Left ventricle myocardium superior (tissue), 1 donor: ENCODE measurements at places on chromosomes 4 and X. TPM values are rescaled to one million over a fixed set of nuclear protein-coding genes. Genes with fewer than 3 reads are reported as not detected.

Gene PAGE5
- not detected for total RNA-seq

DNA sequence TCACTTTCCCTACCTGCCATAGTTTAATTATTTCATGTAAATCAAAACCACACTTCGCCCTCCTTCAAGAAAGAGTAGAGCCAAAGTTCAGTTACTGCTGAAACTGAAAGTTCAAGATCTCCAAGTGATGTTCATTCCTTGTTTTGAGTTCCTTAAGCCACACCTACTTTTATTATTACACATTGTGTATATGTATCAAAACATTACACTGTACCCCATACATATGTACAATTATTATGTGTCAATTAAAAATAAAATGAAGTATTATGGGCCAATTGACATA lies 892.3 kb upstream of the NDST4 start:
- DNase-seq = no peak

GRCh38 chr4:11548597-11549082 lies 119.9 kb upstream of the HS3ST1 start:
- DNase-seq = no peak

DNA sequence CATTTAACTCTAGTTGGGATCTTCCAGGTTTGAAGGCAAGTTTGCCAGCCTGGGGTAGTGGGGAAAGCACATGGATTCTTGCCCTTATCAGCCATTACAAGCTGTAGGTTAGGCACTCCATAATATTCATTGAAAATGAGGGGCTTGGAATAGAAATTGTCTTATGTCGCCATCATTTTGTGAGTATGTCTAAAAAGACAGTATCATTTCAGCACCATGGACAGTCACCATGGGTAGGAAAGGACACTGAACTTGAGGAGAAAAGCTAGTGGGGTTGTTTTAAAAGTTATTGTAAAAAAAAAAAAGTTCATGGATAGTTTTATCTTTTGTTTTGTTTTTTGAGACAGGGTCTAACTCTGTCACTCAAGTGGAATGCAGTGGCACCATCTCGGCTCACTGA lies 356.1 kb downstream of the HNRNPD start:
- DNase-seq = no peak

GRCh38 chr4:141391293-141391692 lies 170.6 kb downstream of the ZNF330 start:
- no peak for DNase-seq

DNA sequence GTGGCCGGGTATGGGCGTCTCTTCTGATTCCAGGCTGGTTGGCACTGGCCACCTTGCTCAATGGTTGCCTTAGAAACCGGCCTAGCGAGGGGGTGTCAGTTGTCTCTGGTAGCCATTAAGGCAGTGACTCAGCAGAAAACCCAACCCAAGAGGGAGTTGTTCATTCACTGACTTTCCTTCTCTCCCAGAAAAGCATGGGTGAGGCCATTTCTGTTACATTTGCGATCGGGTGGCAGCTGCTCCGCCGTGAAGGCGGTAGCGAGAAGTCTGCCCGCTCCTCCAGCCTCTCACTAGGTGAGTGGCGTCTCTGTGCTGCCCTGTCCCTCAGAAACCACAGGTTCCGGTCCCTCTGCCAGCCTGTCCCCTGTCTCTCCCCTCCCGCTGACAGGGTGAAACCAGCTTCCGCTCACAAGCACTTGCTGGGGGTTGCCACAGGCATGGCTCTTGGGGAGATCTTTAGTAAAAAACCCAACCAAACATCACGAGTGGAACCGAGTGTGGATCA lies 17.4 kb downstream of the IRAK1 start:
- DNase-seq = no peak

Gene FAM149A
- total RNA-seq = 12.8 TPM

Gene NEK1
- 15.9 TPM for total RNA-seq

DNA sequence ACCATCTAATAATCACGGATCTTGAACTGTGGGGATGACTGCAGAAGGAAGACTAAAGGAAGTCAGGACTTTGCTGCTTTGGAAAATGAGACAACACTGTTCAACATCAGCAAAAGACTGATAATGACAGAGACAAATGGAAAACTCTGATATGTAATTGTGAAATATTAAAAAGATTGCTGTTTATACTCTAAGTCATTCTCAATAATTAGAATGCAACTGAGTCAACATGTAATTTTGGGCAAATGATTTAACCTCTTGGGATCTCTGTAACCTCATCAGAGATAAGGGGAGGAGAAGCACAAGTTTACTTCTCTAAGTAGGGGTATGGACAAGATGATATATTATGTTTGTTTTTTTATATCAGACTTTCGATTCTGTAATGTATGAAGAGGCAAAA lies 121.9 kb downstream of the GASK1B start:
- DNase-seq = no peak

Gene SPACA5
- not detected for total RNA-seq

Gene NPY1R
- 0.69 TPM for total RNA-seq

DNA sequence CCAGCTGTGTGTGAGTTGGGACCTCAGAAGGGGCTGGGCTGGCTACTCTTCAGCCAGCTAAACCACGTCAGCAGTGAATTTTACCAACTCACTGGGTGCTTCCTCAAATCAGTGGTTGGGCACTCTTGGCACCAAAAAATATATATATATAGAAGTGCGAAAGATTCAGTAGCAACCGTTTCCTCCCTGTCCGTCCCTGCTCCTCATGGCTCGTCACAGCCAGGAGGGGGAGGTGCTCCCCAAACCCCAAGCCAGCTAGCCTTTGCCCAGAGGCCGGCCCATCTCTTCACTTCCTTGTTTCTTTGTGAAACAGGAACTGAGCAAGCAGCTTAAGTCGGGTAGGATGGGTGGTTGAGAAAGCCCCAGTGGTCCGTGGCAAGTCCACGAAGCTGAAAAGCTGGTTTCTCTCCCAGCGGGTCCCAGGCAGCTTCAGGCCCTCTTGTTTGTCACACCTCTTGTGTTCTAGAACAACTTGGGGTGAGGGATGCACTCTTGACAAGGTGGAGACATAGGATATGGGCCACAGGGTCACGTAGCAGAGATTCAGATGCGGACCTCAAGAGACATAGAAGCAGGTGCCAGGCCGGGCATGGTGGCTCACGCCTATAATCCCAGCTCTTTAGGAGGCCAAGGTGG lies 6.8 kb upstream of the SASH3 start:
- peak; percentile 63 for DNase-seq

Gene GASK1B
- 63.4 TPM for total RNA-seq

Gene IGSF1
- 2.6 TPM for total RNA-seq

GRCh38 chrX:39140581-39140980 lies 339.3 kb downstream of the MID1IP1 start:
- DNase-seq = peak; percentile 24

DNA sequence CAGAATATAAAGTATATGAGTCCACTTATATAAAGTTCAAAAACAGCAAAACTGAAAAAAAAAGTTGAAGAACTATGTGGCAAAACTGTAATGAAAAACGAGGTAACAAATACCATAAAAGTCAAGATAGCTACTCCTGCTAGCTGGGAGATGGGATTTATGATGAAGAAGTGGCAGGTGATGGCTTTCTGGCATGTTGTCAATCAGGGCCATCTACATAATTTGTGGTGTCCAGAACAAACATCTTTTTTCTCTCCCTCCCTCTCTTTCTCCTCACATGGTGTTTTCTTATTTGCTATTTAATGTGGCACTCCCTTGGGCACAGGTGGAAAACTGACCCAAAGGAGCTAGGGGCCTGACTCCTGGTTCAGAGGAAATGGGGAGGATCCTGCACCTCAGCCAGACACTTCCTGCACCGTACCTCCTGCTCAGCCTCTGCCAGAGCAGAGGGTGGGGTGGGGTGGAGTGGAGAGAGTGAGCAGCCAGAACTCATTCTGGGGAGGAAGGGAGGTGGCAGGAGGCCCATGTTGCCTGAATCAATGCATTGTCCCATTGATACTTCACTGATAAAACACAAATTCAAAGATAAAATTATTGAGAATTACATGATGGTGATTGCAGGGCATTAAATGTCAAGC lies 5.3 kb upstream of the SAP30 start:
- no peak for DNase-seq

DNA sequence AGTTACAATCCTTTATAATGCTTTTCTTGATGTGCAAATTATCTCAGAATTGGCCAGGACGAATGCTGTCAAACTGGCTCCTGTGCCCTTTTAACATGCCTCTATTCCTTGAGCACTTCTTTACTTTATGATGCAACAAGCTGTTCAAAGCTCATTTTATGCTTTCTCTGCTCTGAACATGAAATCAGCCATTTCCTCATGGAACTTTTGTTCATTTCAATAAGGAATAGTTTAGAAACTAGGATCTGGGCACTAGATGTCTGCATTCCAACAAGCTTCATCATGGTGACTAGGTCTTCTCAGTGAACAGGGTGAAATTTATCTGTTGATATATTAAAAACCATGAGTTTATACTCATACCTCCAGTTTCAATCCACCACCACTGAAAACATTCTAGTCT lies 87.3 kb upstream of the TEX13A start:
- DNase-seq = no peak

DNA sequence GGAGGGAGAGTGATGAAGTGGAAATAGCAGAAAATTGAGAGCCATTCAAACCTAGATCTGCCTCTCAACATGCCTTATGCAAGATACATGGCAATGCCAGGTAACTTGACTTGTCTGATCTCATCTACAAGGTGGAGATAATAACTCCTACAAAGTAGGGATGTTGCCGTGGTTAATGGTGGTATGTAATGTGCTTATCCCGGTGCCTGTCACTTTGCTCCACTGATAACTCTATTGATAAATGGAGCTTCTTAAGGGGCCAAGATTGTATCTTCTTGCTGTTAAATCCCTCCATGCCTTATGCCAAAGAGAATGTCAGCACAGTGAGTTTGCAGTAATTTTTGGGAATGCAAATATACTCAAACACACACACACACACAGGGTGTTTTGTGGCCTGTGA lies 355.8 kb downstream of the MAPK10 start:
- DNase-seq = no peak

- DNase-seq = no peak
Observed at GRCh38 chrX:150224676-150225075, 138.4 kb upstream of the MAMLD1 start.

Gene RAB33A
- total RNA-seq = 0.59 TPM

DNA sequence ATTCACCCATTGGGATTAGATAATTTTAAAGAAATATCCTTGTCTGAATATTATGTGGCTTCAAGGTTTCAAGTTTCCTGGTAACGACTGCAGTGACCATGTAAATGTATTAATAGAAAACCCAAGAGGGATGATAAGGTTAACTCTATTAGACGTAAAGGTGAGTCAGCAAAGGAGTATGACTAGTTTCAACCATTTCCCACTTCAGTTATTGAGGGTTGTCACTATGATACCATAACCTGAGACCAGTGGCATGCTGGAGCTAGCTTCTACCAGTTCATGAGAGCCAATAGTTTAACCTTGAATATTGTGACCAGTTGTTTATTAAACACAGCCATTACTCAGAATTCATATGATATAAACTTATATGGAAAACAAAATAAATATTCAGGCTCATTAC lies 270.1 kb downstream of the TMA16 start:
- DNase-seq = no peak

DNA sequence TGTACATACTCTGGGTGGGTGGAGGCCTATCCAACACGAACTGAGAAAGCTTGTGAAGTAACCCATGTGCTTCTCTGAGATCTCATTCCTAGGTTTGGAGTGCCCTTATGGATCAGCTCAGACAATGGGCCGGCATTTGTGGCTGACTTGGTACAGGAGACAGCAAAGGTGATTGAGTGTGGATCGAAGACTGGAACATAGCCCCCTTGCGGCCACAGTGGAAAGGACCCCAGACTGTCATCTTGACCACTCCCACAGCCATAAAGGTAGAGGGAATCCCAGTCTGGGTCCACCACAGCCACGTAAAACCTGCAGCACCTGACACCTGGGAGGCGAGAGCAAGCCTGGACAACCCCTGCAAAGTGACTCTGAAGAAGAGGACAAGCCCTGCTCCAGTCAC lies 598.0 kb upstream of the AADAT start:
- DNase-seq = no peak

Gene CYSLTR1
- 1.6 TPM for total RNA-seq

GRCh38 chrX:153225438-153226098 lies 46.5 kb downstream of the MAGEA1 start:
- DNase-seq = no peak

DNA sequence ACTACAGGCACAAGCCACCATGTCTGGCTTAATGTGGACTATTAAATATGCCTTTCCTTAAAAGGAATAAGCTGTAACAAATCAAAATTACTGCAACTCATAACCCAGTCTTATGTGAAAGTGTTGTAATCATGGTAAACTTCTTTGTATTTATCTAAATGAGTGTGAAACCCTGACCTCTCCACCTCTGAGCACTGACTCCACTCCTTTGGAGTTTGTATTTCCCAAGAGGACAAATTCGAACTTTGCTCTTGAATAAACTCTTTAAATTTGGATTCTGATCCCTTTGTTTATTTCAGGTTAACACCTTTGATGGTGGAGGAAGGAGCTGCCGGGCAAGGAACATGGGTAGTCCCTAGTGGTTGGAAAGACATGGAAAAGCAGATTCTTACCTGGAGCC lies 48.3 kb upstream of the FAM9A start:
- no peak for DNase-seq

DNA sequence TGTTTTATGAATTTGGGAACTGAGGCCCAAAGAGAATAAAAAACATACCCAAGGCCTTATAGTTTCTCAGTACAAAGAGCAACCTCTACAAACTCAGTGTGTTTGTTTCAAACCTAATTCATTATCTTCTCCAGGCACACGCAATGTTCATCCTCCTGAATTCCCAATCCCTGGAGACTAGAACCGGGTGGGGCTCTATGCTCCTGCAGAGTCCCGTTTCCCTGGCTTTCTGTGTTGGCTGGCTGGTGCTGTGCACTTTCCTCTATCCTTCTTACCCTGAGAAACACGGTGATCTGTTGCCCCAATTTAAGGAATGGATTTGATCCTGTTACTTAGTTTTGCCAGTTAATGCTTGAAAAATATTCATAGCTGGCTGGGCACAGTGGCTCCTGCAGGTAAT lies 63.9 kb downstream of the FGFBP1 start:
- no peak for DNase-seq

DNA sequence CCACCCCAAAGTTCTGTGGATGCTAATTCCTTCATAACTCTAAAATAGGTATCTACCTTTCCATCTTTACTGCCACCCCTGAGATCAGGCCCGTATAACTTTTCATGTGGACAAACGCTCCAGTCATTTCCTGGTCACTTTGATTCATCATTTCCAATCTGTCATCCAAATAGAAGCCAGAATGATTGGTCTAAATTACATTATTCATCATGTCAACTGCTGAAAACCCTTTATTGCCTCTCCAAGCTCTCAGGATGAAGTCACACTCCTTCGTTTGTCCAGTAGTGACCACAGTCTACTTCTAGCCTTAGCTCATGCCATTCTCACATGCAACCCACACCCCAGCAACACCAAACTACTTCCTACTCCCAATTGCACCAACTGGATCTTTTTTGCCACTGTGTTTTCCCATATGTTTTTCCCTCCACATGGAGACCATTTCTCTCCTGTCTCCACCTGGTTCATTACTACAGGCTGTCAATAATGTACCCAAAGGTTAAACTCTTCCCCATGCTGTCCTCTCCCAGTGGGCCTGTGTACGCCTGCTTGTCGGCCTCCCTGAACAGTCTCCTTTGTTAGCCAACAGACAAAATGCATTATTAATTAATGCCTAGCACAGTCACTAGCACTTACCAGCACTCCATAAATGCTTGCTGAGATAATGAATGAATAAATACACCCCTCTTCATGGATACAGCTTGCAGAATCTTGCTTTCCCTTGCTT lies 382.6 kb upstream of the NOCT start:
- no peak for DNase-seq

Gene ATP8A1
- total RNA-seq = 14.0 TPM

- no peak for DNase-seq
Observed at GRCh38 chr4:105662935-105663675, 45.4 kb downstream of the INTS12 start.
